ENCODE measurements at places on chromosomes 7 and 10. TPM values are rescaled to one million over a fixed set of nuclear protein-coding genes. Genes with fewer than 3 reads are reported as not detected.

Gene FAM237B
- total RNA-seq: not detected

Gene PHYHIPL
- total RNA-seq: not detected

Gene NUDT13
- 1.2 TPM for total RNA-seq

Gene SPDYE8
- total RNA-seq: not detected

Gene MUC12
- 0.87 TPM for total RNA-seq

Gene UTF1
- not detected for total RNA-seq

Gene RHOBTB1
- 16.0 TPM for total RNA-seq

Gene ADAMTS14
- total RNA-seq: 29.4 TPM

Gene FAM25C
- not detected for total RNA-seq

Gene BLVRA
- total RNA-seq: 67.6 TPM
